ENCODE measurements at places on chromosomes 6 and 20. TPM values are rescaled to one million over a fixed set of nuclear protein-coding genes. Genes with fewer than 3 reads are reported as not detected.

The SPATS1 gene
- not detected for total RNA-seq

The TTLL9 gene
- 20.7 TPM for total RNA-seq

The ARHGAP18 gene
- total RNA-seq = 47.5 TPM

The C20orf144 gene
- not detected for total RNA-seq

The BYSL gene
- 5.6 TPM for total RNA-seq

The FHL5 gene
- total RNA-seq = 12.4 TPM

The GPLD1 gene
- total RNA-seq = 3.8 TPM

The CLDN20 gene
- total RNA-seq = not detected

The EIF6 gene
- 57.5 TPM for total RNA-seq

The DPPA5 gene
- not detected for total RNA-seq

The SPTLC3 gene
- 15.4 TPM for total RNA-seq

The SYNDIG1 gene
- total RNA-seq = not detected

The PRDM1 gene
- 11.0 TPM for total RNA-seq

The KCNK5 gene
- 8.9 TPM for total RNA-seq

DNA sequence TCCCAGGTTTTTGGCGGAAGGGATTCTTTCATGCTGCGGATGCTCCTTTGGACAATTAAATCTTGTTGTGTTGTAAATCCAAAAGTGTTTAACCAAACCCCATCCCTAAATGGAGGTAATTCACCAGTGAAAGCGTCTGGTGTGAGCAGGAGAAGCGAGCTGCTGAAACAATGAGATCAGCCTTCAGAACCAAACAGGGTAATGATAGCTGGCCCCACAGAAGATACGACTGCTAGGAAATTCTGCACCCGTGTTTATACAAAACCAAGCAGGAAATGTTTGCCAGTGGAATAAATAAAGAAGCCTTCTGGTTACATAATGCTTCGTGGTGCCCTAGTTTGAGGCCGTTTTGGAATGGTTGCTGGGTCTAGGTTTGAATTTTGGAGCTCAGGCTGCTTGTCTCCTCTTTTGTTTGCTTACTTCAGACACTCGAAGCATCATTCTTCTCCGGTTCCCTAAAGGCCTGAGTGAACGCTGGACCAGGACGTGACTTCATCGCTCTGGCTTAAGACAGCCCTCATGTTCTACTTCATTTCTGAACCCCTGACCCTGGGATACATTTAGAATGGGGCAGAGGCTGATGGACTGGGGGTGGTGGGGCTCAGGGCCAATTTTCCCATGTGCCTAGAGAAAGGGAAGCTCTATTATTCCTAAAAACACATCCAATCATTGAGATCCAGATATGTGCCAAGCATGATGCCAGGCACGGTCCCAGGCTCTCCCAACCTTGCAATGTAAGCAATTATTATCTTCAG lies 61.6 kb upstream of the JAG1 start:
- peaks cover 5% of the 10 kb centered on the region for H3K4me1 ChIP-seq
- DNase-seq = no peak
- no peak overlapping the region for H3K4me3 ChIP-seq
- no peaks in the 10 kb centered on the region for H3K36me3 ChIP-seq

GRCh38 chr20:11197851-11198250 lies 524.1 kb upstream of the JAG1 start:
- peaks cover 10% of the 10 kb centered on the region for H3K4me1 ChIP-seq
- no peak for DNase-seq
- no peaks in the 10 kb centered on the region for H3K27me3 ChIP-seq
- H3K36me3 ChIP-seq = no peaks in the 10 kb centered on the region
- H3K27ac ChIP-seq = no peak overlapping the region

DNA sequence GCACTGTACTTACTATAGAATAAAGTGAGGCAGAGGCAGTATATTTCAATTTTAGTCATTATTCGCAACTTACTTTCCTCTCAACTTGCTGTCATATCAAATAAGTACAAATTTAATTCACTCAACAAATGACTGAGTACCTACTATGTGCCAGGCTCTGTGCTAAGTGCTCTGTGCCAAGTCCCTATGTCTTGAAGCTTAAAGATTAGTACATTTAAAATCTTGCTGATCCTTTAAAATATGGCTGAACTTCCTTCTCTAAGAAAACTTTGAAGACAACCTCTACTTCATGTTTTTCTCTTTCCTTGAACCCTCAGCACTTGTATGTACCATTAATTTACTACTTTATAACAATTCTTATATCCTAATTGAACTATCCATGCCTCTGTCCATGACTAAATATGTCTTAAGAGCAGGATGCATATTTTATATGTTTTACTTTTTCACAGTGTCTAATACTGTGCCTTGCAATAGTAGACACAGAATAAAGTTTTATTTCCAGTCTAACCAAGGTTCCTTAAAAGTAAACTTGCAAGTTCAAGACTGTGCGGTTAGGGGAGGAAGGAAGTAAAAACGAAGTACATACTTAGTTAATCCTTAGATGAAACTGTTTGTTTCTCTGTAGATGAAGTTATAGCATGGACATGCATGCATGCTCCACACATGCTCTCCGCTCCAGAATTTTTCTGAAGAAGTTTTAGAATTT lies 10.0 kb upstream of the LATS1 start:
- no peaks in the 10 kb centered on the region for H3K27me3 ChIP-seq
- no peak for DNase-seq
- H3K27ac ChIP-seq = peak overlapping the region; percentile 60
- peaks cover 2% of the 10 kb centered on the region for H3K4me1 ChIP-seq
- no peak overlapping the region for H3K4me3 ChIP-seq

GRCh38 chr6:20479526-20479925 lies 54.7 kb upstream of the CDKAL1 start:
- H3K4me1 ChIP-seq = no peaks in the 10 kb centered on the region
- no peaks in the 10 kb centered on the region for H3K36me3 ChIP-seq
- H3K4me3 ChIP-seq = no peak overlapping the region
- H3K27me3 ChIP-seq = no peaks in the 10 kb centered on the region

DNA sequence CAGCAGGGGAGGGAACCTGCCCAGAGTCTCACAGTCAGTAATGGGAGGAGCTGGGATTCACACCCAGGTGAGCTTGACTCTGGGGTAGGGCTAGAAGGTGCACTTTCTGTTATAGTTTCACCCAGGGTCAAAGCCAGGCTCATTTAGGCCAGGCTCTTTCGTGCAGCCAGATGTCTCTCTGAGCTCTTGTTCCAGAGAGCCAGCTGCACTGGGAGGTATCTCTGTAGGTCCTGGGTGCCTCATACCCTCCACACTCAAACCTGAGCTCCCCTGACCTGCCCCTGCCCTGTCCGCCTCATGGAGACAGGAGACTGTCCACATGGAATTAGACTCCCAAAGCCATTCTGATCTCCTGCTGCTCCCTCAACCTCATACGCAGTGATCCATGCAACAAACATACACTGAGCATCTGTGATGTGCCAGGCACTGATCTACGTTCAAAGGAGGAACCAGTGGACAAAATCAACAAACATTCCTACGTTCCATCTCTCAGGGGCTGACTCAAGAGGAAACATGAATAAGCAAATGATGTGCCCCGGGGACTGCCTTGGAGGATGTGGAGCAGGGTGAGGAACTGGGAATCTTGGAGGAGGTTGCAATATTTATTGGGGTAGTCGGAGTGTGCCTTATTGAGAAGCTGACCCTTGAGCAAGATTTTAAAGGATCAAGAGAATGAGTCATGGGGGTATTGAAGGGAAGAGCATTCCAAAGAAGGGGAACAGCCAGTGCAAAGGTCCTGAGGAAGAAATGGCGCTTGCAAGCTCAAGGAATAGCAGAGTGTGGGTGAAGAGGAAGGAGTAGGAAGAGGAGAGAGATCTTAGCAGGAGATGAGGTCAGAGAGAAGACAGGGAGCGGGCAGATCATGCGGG lies 71.3 kb upstream of the TOX2 start:
- no peak overlapping the region for H3K27ac ChIP-seq
- peak; percentile 8 for DNase-seq
- no peak overlapping the region for H3K4me3 ChIP-seq
- H3K4me1 ChIP-seq = peaks cover 12% of the 10 kb centered on the region

DNA sequence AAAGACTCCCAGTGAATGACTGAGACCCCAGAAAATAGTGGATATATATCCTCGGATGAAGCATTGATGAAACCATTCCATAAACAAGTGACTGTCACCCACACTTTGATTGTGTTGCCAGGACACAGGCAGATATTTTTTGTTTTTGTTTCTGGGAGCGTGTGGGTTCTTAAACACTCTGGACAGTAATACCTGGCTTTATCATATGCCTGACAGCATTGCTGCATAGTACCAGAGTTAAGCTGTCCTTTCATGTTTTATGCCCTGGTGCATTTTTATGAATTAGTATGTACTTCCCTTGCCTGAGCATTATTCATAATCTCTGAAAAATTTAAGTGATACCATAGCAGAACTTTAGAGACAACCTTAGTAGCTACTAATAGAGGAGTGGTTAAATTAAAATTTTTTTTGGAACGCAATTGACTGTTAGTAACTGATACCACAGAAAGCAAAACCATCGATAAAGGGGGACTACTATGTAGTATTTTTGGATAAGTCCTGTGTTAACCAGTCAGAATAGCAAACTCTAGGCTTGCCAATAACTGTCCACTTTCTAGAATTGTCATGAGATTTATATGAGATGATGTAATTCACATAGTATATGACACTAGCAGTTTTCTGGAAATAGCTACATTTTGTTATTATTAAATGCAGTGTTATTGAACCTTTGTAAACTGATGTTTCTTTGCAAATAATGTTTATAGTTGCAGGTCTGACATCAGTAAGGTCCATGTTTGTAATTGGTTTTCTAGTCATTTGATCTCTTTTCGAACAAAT lies 30.4 kb downstream of the SENP6 start:
- DNase-seq = no peak
- H3K4me3 ChIP-seq = no peak overlapping the region
- H3K27ac ChIP-seq = no peak overlapping the region
- H3K27me3 ChIP-seq = no peaks in the 10 kb centered on the region
- H3K36me3 ChIP-seq = peaks cover 7% of the 10 kb centered on the region

DNA sequence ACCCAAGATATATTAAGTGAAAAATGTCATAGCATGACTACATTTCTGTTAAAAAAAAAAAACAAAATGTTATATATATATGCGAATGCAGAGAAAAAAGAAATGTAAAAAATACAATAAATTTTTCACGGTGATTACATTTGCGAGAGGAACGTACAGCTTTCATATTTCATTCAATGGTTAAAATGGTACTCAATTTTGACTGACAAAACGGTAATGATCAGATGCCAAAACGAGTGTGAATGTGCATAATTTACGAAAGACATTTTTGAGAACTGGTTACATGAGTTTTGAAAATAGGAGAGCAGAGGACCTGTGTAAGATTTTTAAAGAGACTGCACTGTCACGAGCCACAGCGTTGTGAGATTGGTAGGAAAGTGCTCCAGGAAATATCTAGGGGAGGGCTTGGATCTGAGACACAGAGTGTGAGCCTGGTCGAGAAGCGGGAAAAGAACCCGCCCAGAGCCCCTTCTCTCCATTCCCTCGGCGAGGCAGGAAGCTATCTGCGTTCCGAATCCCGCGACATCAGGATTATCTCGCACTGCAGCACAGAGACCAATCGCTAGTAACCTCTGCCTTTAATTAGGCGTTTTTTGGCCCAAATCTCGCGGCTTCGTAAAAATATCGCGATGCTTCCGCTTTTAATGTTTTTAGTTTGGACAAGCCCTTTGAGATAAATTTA lies 28.5 kb downstream of the TRIM27 start:
- peak overlapping the region; percentile 58 for H3K4me3 ChIP-seq
- no peaks in the 10 kb centered on the region for H3K27me3 ChIP-seq
- peak overlapping the region; percentile 96 for H3K27ac ChIP-seq
- DNase-seq = peak; percentile 93
- H3K36me3 ChIP-seq = no peaks in the 10 kb centered on the region

DNA sequence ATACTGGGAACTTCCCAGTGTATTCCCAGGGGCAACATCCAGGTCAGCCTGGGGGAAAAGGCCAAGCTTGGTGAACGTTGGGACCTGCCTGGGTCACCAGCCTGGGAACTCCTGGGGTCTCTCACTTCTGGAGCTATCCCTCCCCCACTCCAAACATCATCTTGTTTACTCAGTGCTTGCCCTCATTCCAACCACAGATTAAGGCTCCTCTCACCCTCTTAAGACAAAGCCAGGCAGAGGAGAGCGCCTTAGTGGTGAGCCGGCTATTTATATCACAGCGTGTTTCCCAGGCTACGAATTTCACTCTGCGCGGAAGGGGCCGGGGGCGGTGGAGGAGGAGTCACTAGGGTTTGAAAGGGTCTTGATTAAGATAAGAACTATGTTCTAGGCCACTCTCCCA lies 12.1 kb downstream of the PRPH2 start:
- H3K27me3 ChIP-seq = no peaks in the 10 kb centered on the region
- no peak overlapping the region for H3K27ac ChIP-seq
- DNase-seq = no peak

DNA sequence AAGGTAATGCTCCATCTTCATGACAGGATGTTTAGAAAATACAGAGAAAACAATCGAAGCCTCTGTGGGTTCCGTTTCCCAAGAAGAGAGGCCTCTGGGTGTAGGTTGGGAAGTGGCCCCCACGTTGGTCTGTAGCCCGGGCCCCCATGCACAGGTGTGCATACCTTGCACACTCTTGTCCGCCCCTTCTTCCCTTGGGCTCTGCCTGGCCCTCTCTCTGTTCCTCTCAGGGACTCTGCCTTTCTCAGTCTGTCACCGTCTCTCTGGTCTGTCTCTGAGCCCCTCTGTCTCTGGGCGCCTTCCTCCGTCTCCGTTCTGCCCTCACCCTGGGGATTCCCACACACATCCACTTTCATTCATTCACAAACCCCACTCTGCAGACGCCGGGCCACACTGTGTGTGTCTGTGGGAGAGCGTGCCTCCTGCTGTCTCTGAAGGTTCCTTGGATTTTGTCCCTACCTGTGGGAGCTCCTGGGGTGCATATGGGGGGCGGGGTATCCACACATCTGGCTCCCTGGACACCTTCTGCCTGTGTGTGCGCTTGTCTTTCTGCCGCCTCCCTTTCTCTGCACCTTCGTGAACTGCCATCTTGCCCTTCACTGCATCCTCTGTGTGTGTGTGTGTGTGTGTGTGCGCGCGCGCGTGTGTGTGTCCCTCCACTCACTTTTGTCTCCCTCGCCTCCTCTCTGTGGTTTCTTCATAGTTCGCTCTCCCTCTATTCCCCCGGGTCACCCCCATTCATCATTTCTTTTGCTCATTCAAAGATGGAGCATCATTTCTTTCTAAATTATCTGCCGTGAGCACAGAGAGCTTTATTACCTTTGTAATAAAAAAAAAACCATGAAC lies 75.3 kb downstream of the SRC start:
- no peak overlapping the region for H3K4me3 ChIP-seq

Measured in upper lobe of left lung (tissue), 6 donors.